Stimulated activated CD8-positive, alpha-beta memory T cell treated with anti-CD3 and anti-CD28 coated beads, Interleukin-4, amount 100 ng/mL, for 1 hour (primary cell): ENCODE measurements at places on chromosomes 6 and 20.

DNA sequence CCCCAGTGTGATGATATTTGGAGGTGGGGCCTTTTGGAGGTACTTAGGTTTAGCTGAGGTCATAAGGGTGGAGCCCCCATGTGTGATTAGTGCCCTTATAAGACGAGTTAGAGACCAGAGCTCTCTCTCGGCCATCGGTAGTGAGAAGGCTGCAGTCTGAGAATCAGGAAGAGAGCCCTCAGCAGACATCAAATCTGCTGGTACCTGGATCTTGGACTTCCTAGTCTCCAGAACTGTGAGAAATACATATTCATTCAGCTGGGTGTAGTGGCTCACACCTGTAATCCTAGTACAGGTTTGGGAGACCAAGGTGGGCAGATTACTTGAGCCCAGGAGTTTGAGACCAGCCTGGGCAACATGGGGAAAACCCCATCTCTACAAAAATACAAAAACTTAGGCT lies 48.7 kb upstream of the DDR1 start:
- no peak for DNase-seq

DNA sequence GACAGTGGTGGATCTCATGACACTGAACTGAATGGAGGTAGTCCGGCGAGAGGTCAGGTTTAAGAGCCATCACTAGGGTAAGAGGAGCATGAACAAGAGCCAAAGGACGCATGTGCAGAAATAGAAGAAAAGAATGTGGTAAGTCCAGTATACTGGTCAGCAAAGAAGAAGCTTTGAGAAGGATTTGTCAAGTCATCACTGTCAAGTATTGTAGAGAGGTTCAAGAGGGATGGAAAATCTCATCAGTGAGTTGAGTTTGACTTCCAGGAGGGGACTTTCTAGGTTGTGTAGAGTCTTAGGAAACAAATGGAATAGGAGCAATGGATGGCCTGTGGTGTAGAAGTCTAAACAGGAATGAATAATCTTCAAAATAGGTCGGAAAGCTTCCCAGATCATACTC lies 161.8 kb downstream of the BTBD3 start:
- DNase-seq: no peak

DNA sequence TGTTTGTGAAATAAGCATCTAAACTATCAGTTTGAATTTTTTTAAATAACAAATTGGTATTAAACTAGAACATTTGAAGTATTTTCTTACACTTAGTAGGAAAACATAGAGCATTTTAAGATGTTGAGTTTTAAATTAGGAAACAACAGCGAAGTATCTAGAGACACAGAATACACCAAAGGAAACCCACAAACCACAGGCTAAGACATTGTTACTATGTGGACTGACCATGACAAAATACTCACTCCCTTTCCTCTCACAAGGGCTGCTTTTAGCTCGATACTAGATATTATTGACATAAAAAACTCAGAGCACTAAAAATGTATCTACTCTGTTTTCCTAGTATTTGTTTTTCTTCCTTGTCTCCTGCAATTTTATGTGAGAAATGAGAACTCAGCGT lies 266.0 kb upstream of the CITED2 start:
- no peak for DNase-seq

DNA sequence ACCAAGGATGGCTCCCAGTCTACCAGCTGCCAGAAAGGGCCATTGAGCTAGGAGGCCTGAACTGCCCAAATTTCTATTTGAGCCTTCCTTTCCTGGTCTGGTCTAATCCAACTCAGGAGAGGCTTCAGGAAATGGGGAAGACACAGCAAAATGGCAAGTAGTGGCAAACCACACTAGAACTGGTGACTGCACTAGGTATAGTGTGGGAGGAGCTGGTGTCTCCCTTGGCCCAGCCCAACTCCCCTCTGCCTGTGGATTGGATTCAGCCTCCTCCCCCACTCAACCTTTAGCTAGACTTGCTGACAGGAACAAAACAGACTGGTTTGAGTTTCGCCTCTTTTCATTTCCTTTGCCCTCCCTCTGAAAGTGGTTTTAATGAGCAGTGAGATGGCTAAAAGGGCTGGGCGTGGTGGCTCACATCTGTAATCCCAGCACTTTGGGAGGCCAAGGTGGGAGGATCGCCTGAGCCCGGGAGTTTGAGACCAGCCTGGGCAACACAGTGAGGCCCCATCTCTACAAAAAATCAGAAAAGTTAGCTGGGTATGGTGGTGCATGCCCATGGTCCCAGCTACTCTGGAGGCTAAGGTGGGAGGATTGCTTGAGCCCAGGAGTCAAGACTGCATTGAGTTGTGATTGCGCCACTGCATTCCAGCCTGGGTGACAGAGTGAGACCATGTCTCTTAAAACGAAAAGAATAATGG lies 17.5 kb downstream of the MRPS18A start:
- DNase-seq: no peak

DNA sequence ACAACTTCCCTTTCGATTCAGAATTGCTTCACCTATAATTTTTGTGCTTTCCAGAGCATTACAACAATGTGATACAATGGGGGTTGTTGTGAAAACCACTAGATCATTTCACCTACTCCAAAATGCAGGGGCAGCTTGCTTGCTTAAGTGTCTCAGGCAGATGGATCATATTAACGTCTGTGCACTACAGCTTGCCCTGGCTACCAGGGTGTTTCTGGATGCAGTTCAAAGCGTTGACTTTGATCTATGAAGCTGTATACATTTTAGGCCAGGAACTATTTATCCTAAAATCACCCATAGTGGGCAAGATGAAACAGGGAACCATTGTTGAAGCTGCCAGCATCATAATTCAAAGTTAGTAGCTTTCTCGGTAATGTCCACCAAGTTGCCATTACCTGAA lies 339.5 kb upstream of the HSF2 start:
- no peak for DNase-seq

DNA sequence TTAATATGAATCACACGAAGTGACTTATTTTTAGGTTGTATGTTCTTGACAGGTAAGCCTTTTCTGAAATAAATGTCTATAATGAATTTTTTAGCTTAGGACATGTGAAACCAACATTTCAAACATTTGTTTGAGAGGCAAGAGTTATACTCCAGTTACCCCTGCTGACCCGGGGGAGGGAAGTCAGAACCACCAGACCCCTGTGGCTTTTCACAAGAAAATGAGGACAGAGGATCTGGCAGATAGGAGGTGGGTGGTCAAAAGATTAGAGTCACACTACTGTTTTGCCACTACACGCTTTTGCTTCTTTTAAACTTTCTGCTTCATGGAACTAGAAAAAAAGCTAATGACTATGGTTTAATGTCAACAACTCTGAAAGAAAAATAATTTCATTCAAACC lies 27.5 kb upstream of the ADGRF4 start:
- no peak for DNase-seq
